ENCODE measurements at places on chromosomes 1 and 21.

GRCh38 chr1:44822981-44823451, 14.7 kb downstream of the BTBD19 start:
- DNase-seq, result no peak

DNA sequence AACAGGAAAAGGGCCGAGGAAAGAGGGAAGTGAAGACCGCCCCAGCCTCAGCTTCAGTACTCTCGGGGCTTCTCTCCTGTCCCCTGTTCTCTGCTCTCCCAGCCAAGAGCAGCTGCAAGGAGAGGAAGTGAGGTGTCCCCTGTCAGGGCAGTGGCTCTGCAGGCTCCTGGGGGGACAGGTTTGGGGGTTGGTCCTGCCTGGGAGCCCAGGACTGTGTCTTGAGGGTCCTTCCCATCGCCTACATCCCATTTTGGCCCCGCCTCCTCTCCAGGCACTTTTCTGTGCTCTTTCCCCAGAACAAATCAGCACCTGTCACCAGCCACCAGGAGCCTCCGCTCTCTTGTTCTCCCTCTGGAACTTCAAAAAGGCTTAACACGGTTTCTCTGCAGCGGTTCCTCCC, 82.6 kb downstream of the VWA5B1 start:
- DNase-seq, result no peak

- DNase-seq, result no peak
Measured at GRCh38 chr1:234845097-234845660, 235.2 kb upstream of the IRF2BP2 start.

GRCh38 chr1:156122519-156123355, 8.2 kb downstream of the LMNA start:
- no peak for DNase-seq

- no peak for DNase-seq
Measured at GRCh38 chr21:33299181-33299752, 25.5 kb upstream of the IFNAR1 start.

- DNase-seq, result no peak
Measured at GRCh38 chr1:236206548-236206947, 64.2 kb downstream of the GPR137B start.

GRCh38 chr21:22468893-22469292, 1470.7 kb downstream of the NCAM2 start:
- no peak for DNase-seq

DNA sequence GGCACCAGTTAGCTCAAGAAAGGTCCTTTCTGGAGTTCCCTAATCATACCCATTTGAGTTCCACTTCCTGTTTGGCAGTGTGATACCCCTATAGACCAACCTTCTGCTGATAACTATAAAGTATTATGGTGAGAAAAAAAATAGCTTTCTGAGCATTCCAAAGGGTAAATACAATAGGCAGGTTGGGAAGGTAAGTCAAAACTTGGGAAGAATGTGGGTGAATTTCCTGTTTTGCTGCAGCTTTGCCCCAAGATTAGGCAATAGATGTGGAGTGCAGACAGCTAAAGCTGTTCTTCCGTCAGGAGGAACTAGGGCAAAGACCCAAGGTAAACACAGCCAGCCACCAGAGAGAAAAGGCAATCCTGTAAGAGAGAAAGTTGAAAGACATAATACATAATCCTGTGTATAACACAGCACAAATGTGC, 49.9 kb upstream of the GUCA2A start:
- DNase-seq, result no peak

- no peak for DNase-seq
Measured at GRCh38 chr1:36781098-36781497, 253.2 kb downstream of the GRIK3 start.

GRCh38 chr1:115506518-115506917, 135.3 kb upstream of the VANGL1 start:
- DNase-seq, result no peak

DNA sequence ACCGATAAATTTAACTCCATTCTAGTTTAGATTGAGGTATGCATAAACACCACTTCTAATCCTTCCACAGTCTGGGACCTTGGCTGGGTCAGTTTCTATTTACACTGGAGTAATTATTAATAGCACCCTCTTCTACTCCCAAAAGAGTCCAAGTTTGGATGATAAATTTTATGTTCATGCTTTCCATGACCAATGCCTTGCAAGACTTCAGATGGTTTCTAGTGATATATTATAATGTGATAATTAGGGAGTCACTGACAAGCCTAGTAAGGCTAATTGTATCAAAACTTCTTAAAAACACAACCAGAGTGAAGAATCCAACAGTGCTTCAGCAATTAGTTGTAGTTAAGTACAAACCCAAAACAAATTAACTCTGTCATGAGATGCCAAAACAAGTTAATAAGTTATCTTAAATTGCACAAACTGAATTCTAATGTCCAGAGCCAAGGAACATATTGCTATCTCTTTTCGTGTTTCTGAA, 489.6 kb downstream of the TTLL7 start:
- DNase-seq, result no peak

Data from cortex of kidney (tissue), 1 donor.